Calu3 (cell line): ENCODE measurements at places on chromosomes 1 and 21. TPM values are rescaled to one million over a fixed set of nuclear protein-coding genes. Genes with fewer than 3 reads are reported as not detected.

TMEM82 gene
- not detected in 2 replicates for total RNA-seq

S100A2 gene
- 11.1 and 14.1 TPM in 2 replicates for total RNA-seq

RGS13 gene
- not detected in 2 replicates for total RNA-seq

AVPR1B gene
- not detected in 2 replicates for total RNA-seq

- peaks cover 10% of the 10 kb centered on the region for H3K36me3 ChIP-seq
- H3K27me3 ChIP-seq, result no peaks in the 10 kb centered on the region
- DNase-seq, result no peak
Measured at GRCh38 chr1:118188411-118188810, 3.4 kb upstream of the SPAG17 start.
